Aorta (tissue), 5 donors: ENCODE measurements at places on chromosomes 13 and 19. TPM values are rescaled to one million over a fixed set of nuclear protein-coding genes. Genes with fewer than 3 reads are reported as not detected.

Gene SIGLEC8
- total RNA-seq: 0.16 TPM

Gene OR10H1
- not detected for total RNA-seq

Gene F10
- total RNA-seq: 6.5 TPM

Gene GIPR
- total RNA-seq: 2.4 TPM

Gene NOVA2
- 18.2 TPM for total RNA-seq

Gene ANGPTL4
- 45.1 TPM for total RNA-seq

Gene ZNF208
- total RNA-seq: 12.6 TPM

Gene PCDH20
- 5.4 TPM for total RNA-seq

Gene ZNF850
- total RNA-seq: 4.2 TPM

DNA sequence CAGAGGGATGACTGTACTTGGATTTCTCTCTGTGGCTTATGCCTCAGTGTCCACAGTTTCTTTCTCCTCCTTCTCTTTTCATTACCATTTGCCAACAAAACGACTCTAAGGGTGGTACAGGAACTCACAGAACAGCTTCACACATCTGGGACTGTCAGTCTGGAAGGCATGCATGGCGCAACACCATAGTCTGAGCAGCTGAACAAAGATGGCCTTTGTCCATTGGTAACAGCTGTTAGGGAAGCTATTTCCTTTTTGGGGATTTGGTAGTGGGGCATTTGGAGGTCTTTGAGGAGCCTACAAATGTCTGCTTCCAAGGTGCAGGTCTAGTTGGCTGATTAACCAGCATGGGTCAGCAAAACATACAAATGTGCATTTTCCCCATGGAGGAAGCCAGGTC is 81.4 kb upstream of the PCDH8 start:
- no peak overlapping the region for H3K27ac ChIP-seq
- no peak for DNase-seq
- H3K4me1 ChIP-seq: no peaks in the 10 kb centered on the region
- H3K36me3 ChIP-seq: no peaks in the 10 kb centered on the region
- H3K4me3 ChIP-seq: no peak overlapping the region

DNA sequence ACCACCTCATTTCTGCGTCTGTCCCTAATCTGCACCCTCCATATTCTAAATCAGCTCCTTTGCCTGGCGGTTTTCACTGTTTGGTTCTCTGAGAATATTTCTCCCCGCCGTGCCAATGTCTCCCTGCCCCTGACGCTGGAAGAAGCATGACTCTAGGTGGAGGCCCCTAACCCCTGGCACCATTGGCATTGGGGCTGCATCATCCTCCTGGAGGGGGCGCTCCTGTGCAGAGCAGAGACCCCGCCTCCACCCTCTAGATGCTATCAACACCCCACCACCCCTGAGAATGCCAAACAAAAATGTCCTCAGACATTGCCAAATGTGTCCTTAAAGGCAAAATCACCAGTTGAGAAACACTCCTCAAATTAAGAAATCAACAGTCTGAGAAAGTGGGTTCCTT is 6.5 kb downstream of the ZSCAN5B start:
- H3K27ac ChIP-seq: no peak overlapping the region
- no peak for DNase-seq
- no peaks in the 10 kb centered on the region for H3K4me1 ChIP-seq
- H3K4me3 ChIP-seq: no peak overlapping the region
- no peaks in the 10 kb centered on the region for H3K27me3 ChIP-seq

- H3K36me3 ChIP-seq: no peaks in the 10 kb centered on the region
- no peak for DNase-seq
- no peak overlapping the region for H3K4me3 ChIP-seq
- peaks cover 1% of the 10 kb centered on the region for H3K27me3 ChIP-seq
- no peaks in the 10 kb centered on the region for H3K4me1 ChIP-seq
- no peak overlapping the region for H3K27ac ChIP-seq
Observed at GRCh38 chr13:23634897-23635296, 64.7 kb downstream of the TNFRSF19 start.

DNA sequence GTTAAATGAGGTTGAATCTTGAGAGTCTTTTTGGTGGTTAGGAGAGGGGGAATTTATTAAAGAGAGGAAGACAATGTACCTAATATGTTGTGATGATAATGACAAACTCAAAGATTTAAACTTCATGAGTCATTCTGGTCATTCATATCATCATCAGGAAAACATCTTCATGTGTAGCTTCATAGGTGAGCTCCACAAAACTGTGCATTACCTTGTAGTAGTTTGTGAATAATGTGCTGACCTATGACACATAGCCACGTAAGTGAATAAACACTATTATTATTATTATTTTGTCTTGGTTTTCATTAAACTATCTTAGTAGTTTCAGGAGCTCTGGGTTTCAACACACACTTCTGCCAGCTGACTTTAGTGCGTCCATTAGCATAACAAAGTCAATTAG is 997 bp upstream of the GPC6 start:
- H3K36me3 ChIP-seq: no peaks in the 10 kb centered on the region
- DNase-seq: no peak
- H3K27ac ChIP-seq: no peak overlapping the region

GRCh38 chr19:18896421-18896841 is 473 bp upstream of the CERS1 start:
- H3K27ac ChIP-seq: no peak overlapping the region
- H3K4me1 ChIP-seq: no peaks in the 10 kb centered on the region
- no peak for DNase-seq
- no peaks in the 10 kb centered on the region for H3K27me3 ChIP-seq
- H3K36me3 ChIP-seq: no peaks in the 10 kb centered on the region
- H3K4me3 ChIP-seq: no peak overlapping the region

DNA sequence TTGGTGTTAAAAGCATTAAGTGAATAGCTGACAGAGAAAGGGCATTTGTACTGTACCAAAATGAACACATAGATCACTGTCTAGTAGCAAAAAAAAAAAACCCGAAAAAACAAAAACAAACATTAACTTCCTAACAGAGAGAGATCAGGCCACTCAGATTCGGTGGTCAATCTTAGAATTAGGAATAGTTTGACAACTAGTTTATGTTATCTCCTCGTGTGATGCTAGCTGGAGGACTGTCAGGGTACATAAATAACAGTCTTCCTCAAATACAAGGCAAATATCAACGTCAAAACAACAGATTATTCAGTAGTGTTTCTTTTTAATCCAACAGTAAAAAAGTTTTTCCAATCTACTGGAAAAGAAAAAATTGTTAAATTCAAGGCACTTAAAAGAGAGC is 1.7 kb downstream of the ZMYM5 start:
- H3K36me3 ChIP-seq: no peaks in the 10 kb centered on the region
- no peaks in the 10 kb centered on the region for H3K4me1 ChIP-seq
- no peaks in the 10 kb centered on the region for H3K27me3 ChIP-seq
- H3K4me3 ChIP-seq: peak overlapping the region; percentile 67

GRCh38 chr13:76418404-76418803 is 467.8 kb downstream of the KCTD12 start:
- H3K4me1 ChIP-seq: no peaks in the 10 kb centered on the region
- H3K27me3 ChIP-seq: no peaks in the 10 kb centered on the region
- no peaks in the 10 kb centered on the region for H3K36me3 ChIP-seq
- DNase-seq: no peak

GRCh38 chr19:5452594-5453565 is 2.3 kb upstream of the ZNRF4 start:
- no peak overlapping the region for H3K27ac ChIP-seq
- H3K36me3 ChIP-seq: no peaks in the 10 kb centered on the region
- H3K4me1 ChIP-seq: no peaks in the 10 kb centered on the region
- no peak for DNase-seq
- H3K27me3 ChIP-seq: no peaks in the 10 kb centered on the region

DNA sequence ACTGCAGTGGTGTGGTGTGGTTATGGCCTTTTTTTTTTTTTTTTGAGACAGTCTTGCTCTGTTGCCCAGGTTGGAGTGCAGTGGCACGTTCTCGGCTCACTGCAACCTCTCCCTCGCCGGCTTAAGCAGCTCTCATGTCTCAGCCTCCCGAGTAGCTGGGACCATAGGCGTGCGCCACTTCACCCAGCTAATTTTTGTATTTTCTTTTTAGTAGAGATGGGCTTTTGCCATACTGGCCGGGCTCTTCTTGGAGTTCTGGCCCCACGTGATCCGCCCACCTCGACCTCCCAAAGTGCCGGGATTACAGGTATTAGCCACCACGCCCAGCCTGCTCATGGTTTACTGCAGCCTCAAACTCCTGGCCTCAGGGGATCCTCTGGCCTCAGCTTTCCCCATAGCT is 7.0 kb downstream of the PDCD2L start:
- H3K27me3 ChIP-seq: no peaks in the 10 kb centered on the region
- no peak for DNase-seq
- H3K27ac ChIP-seq: no peak overlapping the region
- no peaks in the 10 kb centered on the region for H3K4me1 ChIP-seq

GRCh38 chr19:13796301-13797057 is 1.2 kb downstream of the ZSWIM4 start:
- peak overlapping the region; percentile 95 for H3K27ac ChIP-seq
- no peaks in the 10 kb centered on the region for H3K4me1 ChIP-seq
- no peaks in the 10 kb centered on the region for H3K36me3 ChIP-seq

GRCh38 chr13:25753976-25754375 is 297.8 kb downstream of the SHISA2 start:
- no peaks in the 10 kb centered on the region for H3K27me3 ChIP-seq
- H3K27ac ChIP-seq: no peak overlapping the region
- H3K36me3 ChIP-seq: no peaks in the 10 kb centered on the region
- H3K4me1 ChIP-seq: no peaks in the 10 kb centered on the region

- no peaks in the 10 kb centered on the region for H3K36me3 ChIP-seq
- H3K4me3 ChIP-seq: no peak overlapping the region
- no peaks in the 10 kb centered on the region for H3K27me3 ChIP-seq
- no peak overlapping the region for H3K27ac ChIP-seq
- H3K4me1 ChIP-seq: no peaks in the 10 kb centered on the region
- DNase-seq: no peak
Observed at GRCh38 chr19:32837531-32837930, 32.0 kb downstream of the SLC7A9 start.

DNA sequence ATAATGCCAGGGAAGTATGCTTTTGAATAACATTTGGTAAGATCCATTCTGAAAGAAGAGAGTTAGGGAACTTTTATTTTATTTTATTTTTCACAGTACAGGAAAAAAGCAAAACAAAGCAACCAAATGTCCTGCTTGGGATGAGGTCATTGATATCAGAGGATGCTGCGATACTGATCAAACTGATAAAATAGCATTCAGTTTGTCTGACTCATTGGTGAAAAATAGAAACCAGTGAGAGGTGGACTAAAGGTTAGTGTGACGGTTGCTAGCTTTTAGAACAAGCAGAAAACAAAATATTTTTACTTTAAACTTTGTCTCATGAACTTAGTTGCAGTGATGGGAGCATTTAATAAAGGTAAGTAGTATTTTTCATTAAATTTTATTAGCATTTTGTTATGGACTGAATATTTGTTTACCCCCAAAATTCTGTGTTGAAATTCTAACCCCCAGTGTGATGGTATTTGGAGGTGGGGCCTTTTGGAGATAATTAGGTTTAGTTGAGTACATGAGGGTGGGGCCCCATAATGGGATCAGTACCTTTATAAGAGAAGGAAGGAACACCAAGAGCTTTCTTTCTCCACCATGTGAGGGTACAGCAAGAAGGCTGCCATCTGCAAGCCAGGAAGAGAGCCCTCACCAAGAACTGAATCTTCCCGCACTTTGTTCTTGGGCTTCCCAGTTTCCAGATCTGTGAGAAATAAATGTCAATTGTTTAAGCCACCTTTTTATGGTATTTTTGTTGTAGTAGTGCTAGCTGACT is 37.3 kb downstream of the ITGBL1 start:
- peaks cover 5% of the 10 kb centered on the region for H3K4me1 ChIP-seq
- H3K4me3 ChIP-seq: no peak overlapping the region
- no peaks in the 10 kb centered on the region for H3K36me3 ChIP-seq
- no peak overlapping the region for H3K27ac ChIP-seq
- H3K27me3 ChIP-seq: no peaks in the 10 kb centered on the region

DNA sequence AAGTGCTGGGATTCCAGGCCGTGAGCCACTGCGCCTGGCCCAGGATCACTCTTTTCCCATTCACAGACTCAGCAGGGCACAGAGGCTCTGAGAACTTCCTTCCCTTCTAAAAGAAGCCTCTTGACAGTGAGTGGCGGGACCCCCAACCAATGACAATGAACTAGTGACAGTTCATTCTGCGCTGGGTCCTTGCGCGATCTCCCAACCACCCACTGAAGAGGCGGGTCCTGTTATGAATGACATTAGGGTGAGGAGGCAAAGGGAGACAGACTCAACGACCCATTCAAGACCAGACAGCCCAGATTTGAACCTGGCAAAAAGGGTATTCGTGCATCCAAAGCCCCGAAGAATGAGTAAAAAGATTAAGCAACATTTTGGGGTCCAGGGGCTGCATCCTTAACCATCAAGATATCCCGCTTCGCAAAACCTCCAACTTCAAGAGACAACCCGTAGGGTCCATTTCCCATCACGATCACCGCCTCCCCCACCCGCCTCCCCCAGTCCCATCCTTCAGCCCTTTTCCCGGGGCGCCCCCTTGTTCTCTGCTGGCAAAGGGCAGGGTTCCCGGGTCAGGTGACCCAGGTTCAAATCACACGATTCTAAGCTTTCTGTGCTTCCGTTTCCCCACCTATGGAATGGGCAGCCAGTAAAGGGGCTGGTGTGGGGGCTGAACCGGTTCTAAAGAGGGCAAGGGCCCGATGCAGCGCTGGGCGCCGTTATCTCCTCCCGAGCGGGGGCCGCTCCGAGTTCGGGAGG is 719 bp downstream of the SUGP2 start:
- H3K4me3 ChIP-seq: peak overlapping the region; percentile 91
- H3K36me3 ChIP-seq: no peaks in the 10 kb centered on the region
- peak; percentile 95 for DNase-seq
- no peaks in the 10 kb centered on the region for H3K4me1 ChIP-seq

- no peak for DNase-seq
- H3K36me3 ChIP-seq: no peaks in the 10 kb centered on the region
- no peaks in the 10 kb centered on the region for H3K27me3 ChIP-seq
- no peak overlapping the region for H3K4me3 ChIP-seq
- no peaks in the 10 kb centered on the region for H3K4me1 ChIP-seq
Observed at GRCh38 chr13:109744512-109745051, 41.8 kb downstream of the IRS2 start.

DNA sequence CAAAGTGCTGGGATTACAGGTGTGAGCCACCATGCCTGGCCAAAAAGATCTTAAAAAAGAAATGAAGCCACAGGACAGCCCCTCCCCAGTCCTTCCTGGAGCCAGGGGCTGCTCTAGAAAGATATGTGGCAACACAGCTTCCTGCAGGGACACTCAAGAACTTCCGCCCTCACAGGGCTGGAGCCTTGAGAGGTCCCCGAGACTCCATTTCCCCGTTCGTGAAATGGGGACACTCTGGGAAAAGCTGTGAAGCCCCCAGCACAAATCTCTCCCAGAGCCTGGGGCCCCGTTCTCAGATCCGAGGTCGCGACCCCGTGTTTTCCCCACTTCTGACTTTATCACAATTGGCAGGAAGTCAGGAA is 2.5 kb upstream of the GPX4 start:
- H3K27me3 ChIP-seq: no peaks in the 10 kb centered on the region
- no peaks in the 10 kb centered on the region for H3K36me3 ChIP-seq
- H3K4me3 ChIP-seq: no peak overlapping the region
- peak overlapping the region; percentile 76 for H3K27ac ChIP-seq
